ENCODE measurements at places on chromosomes 11 and 22.

DNA sequence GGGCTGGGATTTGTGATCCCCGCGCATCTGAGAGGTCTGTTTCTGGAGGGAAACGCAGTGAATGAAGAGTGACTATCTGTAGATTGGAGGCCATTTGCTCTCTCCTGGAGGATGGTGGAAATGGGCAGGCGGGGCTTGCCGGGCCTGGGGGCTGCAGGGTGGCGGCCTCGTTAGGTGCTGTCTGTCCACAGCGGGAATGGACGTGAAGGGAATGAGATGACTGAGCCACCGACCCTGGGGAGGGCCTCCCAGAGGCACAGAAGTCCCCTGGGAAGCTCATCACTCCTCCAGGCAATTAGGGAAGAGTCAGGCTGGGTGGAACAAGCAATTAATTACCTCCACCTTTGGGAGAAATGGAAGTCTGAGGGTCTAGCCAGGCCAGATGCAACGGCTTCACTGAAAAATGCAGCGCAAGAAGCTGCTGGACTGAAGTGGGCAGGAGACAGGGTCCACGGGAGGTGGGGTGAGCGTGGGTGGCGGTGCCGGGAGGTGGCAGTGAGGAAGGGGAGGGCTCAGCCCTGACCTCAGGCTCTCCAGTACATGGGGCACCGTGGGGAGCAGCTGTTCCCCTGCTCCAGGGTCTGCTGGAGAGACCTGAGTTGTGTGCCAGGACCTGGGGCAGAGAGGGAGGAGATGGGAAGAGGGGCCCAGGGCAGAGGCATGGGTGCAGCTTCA is 524.5 kb downstream of the BRD1 start:
- DNase-seq = no peak

- DNase-seq = no peak
Measured at GRCh38 chr11:35235936-35236666, 97.1 kb downstream of the CD44 start.

DNA sequence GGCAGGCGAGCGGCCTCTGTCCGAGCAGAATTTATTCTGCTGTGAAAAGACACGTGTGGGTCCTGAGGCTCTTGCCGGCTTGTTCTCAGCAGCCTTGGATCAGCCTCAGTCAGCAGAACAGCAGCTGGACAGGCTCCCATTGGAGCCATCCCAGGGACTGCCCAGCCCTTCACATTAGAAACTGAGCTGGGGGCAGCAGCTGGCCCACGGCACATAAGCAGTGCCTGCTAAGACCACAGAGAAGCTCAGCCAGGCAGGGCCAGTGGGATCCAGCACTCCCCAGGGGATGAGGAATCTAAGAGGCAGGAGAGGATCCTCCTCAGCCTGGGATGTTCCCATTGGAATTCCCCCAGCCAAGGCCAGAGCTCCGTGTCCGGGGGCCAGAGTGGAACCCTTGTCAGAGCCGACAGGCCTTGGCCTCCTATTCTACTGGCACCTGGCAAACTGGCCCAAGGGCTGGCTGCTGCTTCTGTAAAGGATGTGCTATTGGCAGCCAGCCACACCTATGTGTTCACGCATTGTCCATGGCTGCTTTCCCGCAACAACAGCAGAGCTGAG is 18.2 kb downstream of the RTN4R start:
- DNase-seq = no peak

DNA sequence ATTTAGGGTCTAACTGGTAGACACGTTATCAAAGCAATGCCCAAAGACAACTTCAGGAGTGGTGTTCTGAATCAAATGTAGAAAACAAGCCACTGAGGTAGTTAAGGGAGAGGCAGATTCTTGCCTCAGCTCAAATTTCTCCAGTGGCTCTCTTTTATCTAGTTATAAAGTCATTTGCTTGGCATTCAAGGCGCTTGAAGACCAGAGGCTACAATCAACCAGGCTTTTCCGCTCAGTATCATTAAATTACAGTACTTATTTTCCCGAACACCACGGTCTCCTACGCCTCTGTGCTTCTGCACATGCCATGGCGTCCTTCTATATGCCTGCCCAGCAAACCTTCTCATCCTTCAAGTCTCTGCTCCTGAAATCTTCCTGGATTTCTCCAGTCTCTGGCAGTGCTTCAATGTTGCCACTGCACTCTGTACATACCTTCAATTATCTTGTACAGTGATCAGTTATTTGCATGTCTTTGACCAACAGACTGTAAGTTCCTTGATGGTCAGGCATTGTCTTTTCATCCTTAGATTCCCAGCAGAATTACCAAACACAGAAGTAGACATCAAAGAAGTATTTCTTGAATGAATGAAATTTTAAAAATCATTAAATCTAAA is 1.4 kb downstream of the POGLUT3 start:
- DNase-seq = no peak

DNA sequence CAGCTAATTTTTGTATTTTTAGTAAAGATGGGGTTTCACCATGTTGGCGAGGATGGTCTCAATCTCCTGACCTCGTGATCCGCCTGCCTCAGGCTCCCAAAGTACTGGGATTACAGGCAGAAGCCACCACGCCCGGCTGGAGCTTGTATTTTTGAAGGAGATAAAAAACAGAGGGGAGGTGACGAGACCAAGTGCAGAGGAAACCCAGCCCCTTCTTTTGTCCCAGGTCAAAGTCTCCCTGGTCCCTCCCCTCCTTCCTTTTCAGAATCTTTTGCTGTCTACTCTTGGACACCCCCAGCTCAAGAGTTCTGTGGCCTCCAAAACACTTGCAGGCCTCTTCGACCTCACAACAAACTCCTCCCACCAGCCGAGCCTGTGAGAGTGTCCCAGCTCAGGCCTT is 12.2 kb upstream of the TMEM184B start:
- no peak for DNase-seq

- no peak for DNase-seq
Measured at GRCh38 chr22:30992565-30992964, 23.5 kb downstream of the TUG1 start.

DNA sequence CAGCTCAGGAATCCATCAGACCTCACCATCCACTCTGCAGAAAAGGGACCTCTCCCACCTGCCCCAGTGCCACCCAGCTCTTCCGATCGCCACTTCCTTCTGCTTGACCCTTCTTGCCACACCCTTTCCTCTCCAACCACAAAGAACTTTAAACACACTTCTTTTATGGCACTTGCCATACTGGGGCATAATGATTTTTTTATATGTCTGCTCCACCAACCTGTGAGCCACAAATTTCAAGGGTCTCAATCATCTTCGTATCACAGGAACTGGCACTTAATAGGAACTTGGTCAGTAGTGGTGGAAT is 11.7 kb upstream of the MYH9 start:
- DNase-seq = no peak

DNA sequence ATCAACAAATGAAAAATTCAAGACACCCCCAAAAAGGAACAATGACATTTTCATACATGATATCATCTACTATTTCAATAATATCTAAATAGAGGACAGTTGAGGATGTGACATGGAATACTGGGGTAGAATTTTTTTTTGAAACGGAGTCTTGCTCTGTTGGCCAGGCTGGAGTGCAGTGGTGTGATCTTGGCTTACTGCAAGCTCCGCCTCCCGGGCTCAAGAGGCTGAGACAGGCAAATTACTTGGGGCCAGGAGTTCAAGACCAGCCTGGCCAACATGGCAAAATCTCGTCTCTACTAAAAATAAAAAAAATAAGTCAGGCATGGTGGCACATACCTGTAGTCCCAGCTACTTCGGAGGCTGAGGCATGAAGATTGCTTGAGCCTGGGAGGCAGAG is 41.4 kb downstream of the LRRC74B start:
- DNase-seq = no peak

Measured in right lobe of liver (tissue), 6 donors.